ENCODE measurements at places on chromosomes 13 and 19. TPM values are rescaled to one million over a fixed set of nuclear protein-coding genes. Genes with fewer than 3 reads are reported as not detected.

DNA sequence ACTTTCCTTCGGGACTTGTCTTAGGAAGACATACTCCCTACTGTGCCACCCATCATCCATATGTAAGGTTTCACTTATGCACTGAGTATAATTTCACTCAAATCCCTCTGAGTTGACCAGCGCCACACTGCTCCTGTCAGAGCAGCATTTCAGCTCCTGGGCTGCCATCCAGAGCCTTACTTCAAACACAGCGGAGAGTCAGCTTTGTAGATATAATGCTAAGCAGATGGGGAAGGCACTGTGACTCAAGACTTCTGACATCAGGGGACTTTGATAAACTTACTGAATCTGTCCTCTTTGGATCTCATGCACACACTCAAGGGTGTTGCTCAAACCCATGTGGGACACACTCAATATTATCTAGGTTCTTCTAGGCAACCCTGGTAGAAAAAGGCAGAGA lies 34.9 kb downstream of the DOCK9 start:
- no peak overlapping the region for H3K4me3 ChIP-seq
- no peak overlapping the region for H3K27ac ChIP-seq
- DNase-seq: no peak
- peaks cover 14% of the 10 kb centered on the region for H3K4me1 ChIP-seq

- no peaks in the 10 kb centered on the region for H3K4me1 ChIP-seq
- no peak overlapping the region for H3K4me3 ChIP-seq
- H3K36me3 ChIP-seq: no peaks in the 10 kb centered on the region
- no peaks in the 10 kb centered on the region for H3K27me3 ChIP-seq
- H3K27ac ChIP-seq: no peak overlapping the region
Observed at GRCh38 chr13:66803808-66804456, 426.2 kb downstream of the PCDH9 start.

Gene ZNF415
- total RNA-seq: 3.1 TPM

DNA sequence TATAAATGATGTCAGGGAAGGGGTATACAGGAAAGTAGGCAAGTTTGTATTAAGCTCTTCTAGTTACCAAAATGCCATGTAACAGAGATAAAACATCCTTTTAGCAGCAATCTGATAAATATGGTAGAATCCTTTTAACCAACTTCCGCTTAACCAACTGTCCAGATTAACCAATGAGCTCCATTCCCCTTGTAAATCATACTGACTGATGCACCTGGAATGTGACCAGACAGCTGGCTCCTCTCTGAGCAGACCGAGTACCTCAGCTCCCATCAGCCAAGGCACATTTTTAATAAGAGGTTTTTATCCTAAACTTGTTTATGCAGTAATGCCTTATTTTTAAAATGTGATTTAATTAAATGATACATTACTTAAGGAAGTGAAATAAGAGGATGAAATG lies 66.4 kb downstream of the KLF12 start:
- H3K36me3 ChIP-seq: peaks cover 20% of the 10 kb centered on the region
- H3K27me3 ChIP-seq: no peaks in the 10 kb centered on the region

Gene PLPP2
- not detected for total RNA-seq

GRCh38 chr13:75947448-75947847 lies 311.3 kb downstream of the LMO7 start:
- H3K27ac ChIP-seq: no peak overlapping the region
- no peaks in the 10 kb centered on the region for H3K4me1 ChIP-seq
- no peaks in the 10 kb centered on the region for H3K27me3 ChIP-seq
- H3K36me3 ChIP-seq: no peaks in the 10 kb centered on the region
- no peak overlapping the region for H3K4me3 ChIP-seq

Gene GRIK5
- 0.95 TPM for total RNA-seq

Gene LENG9
- total RNA-seq: 5.5 TPM

Gene SYCN
- total RNA-seq: not detected

DNA sequence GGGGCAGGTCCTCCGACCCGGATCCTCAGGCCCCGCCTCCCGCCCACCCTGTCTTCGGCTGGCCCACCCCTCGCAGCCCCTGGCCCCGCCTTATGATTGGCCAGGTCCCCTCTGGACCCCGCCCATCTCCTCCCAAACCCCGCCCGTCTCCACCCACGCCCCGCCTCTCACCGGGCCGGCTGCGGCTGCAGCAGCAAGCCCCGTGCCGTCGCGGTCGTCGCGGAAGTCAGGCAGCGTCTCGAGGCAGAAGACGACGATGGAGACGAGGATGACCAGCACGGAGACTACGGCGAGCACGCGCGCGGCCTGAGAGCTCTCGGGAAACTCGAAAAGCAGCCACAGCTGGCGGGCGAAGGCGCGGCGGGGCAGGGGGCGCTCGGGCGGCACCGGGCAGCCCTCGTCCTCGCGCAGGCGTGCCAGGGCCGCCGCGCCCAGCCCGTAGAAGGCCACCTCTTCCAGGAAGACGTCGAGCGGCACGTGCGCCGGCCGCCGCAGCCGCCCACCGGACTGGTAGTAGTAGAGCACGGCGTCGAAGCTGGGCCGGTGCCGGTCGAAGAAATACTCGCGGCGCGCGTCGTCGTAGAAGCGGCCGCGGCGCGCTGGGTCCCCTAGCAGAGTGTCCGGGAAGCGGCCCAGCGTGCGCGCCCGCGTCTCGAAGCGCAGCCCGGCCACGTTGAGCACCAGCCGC lies 495 bp downstream of the KCNA7 start:
- peaks cover 63% of the 10 kb centered on the region for H3K27me3 ChIP-seq
- peak; percentile 31 for DNase-seq
- H3K27ac ChIP-seq: no peak overlapping the region
- H3K4me1 ChIP-seq: peaks cover 7% of the 10 kb centered on the region
- H3K36me3 ChIP-seq: peaks cover 2% of the 10 kb centered on the region

- peaks cover 8% of the 10 kb centered on the region for H3K4me1 ChIP-seq
- peak; percentile 49 for DNase-seq
- H3K27me3 ChIP-seq: peaks cover 24% of the 10 kb centered on the region
- H3K4me3 ChIP-seq: peak overlapping the region; percentile 61
- no peaks in the 10 kb centered on the region for H3K36me3 ChIP-seq
Observed at GRCh38 chr19:23415561-23416191, 20.4 kb upstream of the ZNF91 start.

GRCh38 chr19:16856091-16856490 lies 26.9 kb downstream of the SIN3B start:
- no peak overlapping the region for H3K4me3 ChIP-seq
- H3K27ac ChIP-seq: no peak overlapping the region
- H3K27me3 ChIP-seq: no peaks in the 10 kb centered on the region
- no peaks in the 10 kb centered on the region for H3K4me1 ChIP-seq
- DNase-seq: no peak
- H3K36me3 ChIP-seq: peaks cover 18% of the 10 kb centered on the region

DNA sequence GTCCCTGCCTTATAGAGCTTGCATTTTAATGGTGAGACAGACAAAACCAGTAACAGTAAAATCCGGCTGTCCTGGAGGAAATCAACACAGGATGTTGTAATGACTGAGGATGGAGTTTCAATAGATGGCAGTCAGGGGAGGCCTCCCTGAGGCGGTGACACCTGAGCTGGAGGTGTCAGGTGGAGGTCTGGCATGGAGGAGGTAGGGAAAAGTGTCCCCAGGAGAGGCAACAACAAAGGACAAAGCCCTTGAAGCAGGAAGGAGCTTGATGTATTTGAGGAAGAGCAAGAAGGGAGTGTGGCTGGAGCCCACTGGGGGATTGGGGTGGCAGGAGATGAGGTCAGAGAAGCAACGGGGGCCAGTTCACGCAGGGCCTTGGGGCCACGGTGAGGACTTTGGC lies 7.8 kb downstream of the GRIN2D start:
- H3K4me1 ChIP-seq: peaks cover 29% of the 10 kb centered on the region
- peaks cover 17% of the 10 kb centered on the region for H3K27me3 ChIP-seq
- H3K27ac ChIP-seq: no peak overlapping the region
- no peak for DNase-seq
- H3K36me3 ChIP-seq: no peaks in the 10 kb centered on the region

DNA sequence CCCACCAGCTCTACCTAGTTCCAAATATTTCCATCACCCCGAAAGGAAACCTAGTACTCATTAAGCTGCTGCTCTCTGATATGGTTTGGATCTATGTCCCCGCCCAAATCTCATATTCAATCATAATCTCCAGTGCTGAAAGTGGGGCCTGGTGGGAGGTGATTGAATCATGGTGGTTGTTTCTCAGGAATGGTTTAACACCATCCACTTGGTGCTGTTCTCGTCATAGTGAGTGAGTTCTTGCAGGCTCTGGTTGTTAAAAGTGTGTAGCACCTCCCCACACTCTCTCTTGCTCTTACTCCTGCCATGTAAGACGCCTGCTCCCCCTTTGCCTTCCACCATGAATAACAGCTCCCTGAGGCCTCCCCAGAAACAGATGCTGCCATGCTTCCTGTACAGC lies 43.4 kb upstream of the MED4 start:
- peaks cover 12% of the 10 kb centered on the region for H3K4me1 ChIP-seq
- peak; percentile 39 for DNase-seq
- H3K36me3 ChIP-seq: no peaks in the 10 kb centered on the region
- no peak overlapping the region for H3K27ac ChIP-seq

Gene ARHGAP45
- 150 TPM for total RNA-seq

Gene PLA2G4C
- 4.2 TPM for total RNA-seq

DNA sequence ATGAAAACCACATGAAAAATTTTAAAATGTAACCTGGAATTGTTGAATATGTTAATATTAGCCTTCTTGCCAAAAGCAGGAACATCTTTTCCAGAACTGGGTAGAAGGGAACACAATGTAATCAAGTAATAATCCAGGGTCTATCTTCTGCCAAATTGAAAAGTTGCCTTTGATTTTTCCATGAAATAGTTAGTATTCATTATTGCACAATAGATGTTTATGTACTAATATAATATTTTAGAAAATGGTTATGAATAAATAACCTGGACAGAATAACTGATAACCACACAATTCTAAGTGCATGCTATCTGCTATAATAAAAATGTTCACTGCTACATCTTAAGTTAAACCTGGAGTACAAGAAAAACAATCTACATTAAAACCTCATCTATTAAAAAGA lies 802.3 kb downstream of the LIG4 start:
- H3K27me3 ChIP-seq: no peaks in the 10 kb centered on the region
- H3K36me3 ChIP-seq: no peaks in the 10 kb centered on the region
- no peak overlapping the region for H3K27ac ChIP-seq

Gene PRSS57
- total RNA-seq: not detected

GRCh38 chr19:50460161-50460765 lies 16.0 kb upstream of the EMC10 start:
- H3K27me3 ChIP-seq: peaks cover 28% of the 10 kb centered on the region
- no peak overlapping the region for H3K4me3 ChIP-seq
- H3K36me3 ChIP-seq: no peaks in the 10 kb centered on the region
- H3K4me1 ChIP-seq: peaks cover 15% of the 10 kb centered on the region
- peak; percentile 45 for DNase-seq

DNA sequence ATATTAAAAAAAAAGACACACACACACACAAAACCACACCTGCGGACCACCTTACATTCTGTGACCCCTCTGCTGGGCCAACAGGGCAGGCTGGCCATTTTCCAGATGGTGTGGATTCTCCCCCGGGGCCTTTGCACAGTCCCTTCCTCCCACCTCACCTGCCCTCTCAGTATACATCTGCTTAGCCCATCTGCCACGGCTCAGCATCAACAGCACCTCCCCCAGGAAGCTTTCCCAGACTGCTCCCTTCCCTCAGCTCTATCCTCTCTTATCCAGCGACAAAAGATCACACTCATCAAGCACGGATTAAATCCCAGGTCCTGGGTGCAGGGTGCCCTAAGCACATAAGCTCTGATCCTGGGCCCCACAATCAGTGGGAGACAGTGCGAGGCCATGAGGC lies 4.5 kb downstream of the ZNF787 start:
- H3K36me3 ChIP-seq: peaks cover 11% of the 10 kb centered on the region
- no peak overlapping the region for H3K27ac ChIP-seq
- no peak for DNase-seq
- peaks cover 47% of the 10 kb centered on the region for H3K4me1 ChIP-seq

DNA sequence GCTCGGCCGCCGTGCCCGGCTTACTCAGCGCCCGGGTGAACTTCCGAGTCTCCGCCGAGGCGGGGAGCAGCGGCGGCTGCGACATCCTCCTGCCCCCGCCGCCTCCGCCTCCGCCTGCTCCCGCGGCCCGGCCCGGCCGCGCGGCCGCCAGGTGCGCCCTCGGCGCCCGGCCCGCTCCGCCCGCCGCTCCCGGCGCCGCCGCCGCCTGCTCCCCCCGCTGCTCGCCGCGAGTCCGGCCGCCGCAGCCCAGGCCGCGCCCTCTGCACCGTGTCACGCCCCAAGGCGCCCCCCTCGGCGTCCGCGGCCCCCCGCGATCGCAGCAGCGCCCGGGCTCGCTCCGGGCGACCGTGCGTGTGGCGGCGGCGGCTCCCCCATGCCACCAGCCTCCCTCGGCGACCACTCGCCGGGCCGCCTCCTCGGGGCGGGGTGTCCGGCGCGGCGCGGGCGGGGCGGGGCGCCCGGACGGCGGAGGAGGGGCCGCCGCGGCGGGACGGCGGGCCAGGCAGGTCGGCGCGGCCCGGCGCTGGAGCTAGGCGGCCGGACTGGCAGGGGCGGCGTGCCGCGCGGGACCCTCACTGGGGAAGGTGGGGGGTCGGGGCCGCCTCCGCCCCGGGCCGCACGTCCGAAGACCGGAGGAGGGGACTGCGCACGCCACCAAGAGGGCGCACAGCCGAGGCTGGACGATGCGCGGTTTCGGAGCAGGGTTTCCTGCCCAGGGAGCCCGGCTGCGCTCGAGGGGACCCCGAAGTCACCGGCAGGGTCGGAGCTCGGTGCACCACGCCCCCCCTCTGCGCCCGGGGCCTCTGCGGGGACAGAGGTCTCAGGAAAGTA lies 108.6 kb upstream of the DOCK9 start:
- peak; percentile 78 for DNase-seq
- peak overlapping the region; percentile 93 for H3K27ac ChIP-seq
- no peaks in the 10 kb centered on the region for H3K36me3 ChIP-seq
- H3K27me3 ChIP-seq: no peaks in the 10 kb centered on the region
- H3K4me3 ChIP-seq: peak overlapping the region; percentile 89

- DNase-seq: no peak
- no peak overlapping the region for H3K27ac ChIP-seq
- H3K27me3 ChIP-seq: no peaks in the 10 kb centered on the region
- peaks cover 17% of the 10 kb centered on the region for H3K36me3 ChIP-seq
Observed at GRCh38 chr13:113646376-113646775, 11.6 kb downstream of the ATP4B start.

- no peak overlapping the region for H3K4me3 ChIP-seq
- no peak overlapping the region for H3K27ac ChIP-seq
- no peak for DNase-seq
- H3K36me3 ChIP-seq: peaks cover 12% of the 10 kb centered on the region
- no peaks in the 10 kb centered on the region for H3K27me3 ChIP-seq
- no peaks in the 10 kb centered on the region for H3K4me1 ChIP-seq
Observed at GRCh38 chr13:102836471-102836870, 9.4 kb upstream of the ERCC5 start.

GRCh38 chr13:52652980-52653303 lies 306 bp downstream of the SUGT1 start:
- peaks cover 20% of the 10 kb centered on the region for H3K4me1 ChIP-seq
- peaks cover 17% of the 10 kb centered on the region for H3K36me3 ChIP-seq
- no peak overlapping the region for H3K4me3 ChIP-seq
- no peak for DNase-seq
- no peaks in the 10 kb centered on the region for H3K27me3 ChIP-seq

GRCh38 chr13:35471706-35472322 lies 4.7 kb downstream of the MAB21L1 start:
- DNase-seq: no peak
- no peak overlapping the region for H3K27ac ChIP-seq
- peaks cover 4% of the 10 kb centered on the region for H3K36me3 ChIP-seq
- peaks cover 64% of the 10 kb centered on the region for H3K27me3 ChIP-seq

Gene CD33
- 0.54 TPM for total RNA-seq

All from activated CD8-positive, alpha-beta T cell treated with anti-CD3 and anti-CD28 coated beads for 36 hours (primary cell).